Hindlimb muscle (tissue), 1 donor: ENCODE measurements at places on chromosomes 2 and 18. TPM values are rescaled to one million over a fixed set of nuclear protein-coding genes. Genes with fewer than 3 reads are reported as not detected.

ACKR3 gene
- 22.4 TPM for polyA plus RNA-seq

CDCA7 gene
- polyA plus RNA-seq: 13.4 TPM

NFU1 gene
- polyA plus RNA-seq: 54.1 TPM

PRKAG3 gene
- polyA plus RNA-seq: 44.4 TPM

GKN1 gene
- 0.25 TPM for polyA plus RNA-seq

SLC35F6 gene
- 9.0 TPM for polyA plus RNA-seq

PLB1 gene
- 2.4 TPM for polyA plus RNA-seq

MGAT4A gene
- polyA plus RNA-seq: 4.8 TPM

GRCh38 chr2:169928463-169928864 is 101.2 kb downstream of the UBR3 start:
- DNase-seq: peak; percentile 24

GRCh38 chr2:3488061-3488531 is 31.2 kb downstream of the ADI1 start:
- DNase-seq: no peak

GRCh38 chr2:207370646-207371045 is 159.1 kb upstream of the CREB1 start:
- DNase-seq: no peak

DNA sequence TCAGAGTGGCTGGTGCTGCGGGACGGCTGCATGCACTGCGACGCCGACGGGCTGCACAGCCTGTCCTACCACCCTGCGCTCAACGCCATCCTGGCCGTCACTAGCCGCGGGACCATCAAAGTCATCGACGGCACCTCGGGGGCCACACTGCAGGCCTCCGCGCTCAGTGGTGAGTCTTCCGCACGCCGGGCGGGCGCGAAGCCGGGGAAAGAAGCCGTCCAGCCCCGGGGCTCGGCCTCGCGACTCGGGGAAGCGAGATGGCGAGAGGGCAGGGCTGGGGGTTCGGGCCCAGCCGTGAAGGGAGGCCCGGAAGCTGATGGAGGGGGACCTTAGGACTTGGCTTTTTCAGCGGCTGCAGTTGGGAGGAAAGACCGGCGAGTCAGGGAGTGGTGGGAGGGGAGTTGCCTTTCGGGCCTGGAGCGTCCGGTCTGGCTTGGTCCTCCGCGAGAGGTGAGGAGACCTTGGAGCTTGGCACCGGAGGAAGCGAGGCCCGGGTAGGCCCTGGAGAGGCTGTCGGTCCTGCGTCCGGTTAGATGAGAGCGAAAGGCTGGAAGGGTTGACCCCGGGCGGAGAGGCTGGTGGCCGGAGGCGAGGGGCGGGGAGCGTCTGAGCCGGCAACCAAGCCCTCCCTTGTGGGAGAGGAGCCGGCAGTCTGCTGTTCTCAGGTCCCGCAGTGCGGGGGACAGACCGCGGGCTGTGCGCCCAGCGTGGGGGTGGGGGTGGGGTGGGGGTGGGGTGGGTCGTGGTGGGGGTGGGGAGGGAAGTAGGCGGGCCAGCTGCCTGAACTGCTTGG is 691 bp downstream of the BIRC6 start:
- peak; percentile 26 for DNase-seq

DNA sequence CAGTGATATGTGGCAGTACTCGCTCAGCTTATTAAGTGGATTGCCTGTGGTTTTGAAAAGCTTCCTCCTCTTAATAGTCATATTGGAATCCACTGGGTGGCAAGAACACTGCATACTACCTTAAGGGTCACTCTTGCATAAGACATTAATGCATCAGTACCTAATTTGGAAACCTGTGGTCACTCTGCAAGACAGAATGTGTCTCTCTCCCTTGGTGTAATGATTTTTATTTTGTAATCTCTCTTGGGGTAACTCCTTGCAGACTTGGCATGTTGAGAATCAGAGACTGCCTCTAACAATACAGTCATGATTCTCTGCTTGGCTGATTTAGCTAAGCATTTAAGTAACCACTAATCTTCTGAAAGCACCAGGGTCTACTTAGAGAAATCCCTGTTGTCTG is 33.0 kb upstream of the IER3IP1 start:
- DNase-seq: no peak

DNA sequence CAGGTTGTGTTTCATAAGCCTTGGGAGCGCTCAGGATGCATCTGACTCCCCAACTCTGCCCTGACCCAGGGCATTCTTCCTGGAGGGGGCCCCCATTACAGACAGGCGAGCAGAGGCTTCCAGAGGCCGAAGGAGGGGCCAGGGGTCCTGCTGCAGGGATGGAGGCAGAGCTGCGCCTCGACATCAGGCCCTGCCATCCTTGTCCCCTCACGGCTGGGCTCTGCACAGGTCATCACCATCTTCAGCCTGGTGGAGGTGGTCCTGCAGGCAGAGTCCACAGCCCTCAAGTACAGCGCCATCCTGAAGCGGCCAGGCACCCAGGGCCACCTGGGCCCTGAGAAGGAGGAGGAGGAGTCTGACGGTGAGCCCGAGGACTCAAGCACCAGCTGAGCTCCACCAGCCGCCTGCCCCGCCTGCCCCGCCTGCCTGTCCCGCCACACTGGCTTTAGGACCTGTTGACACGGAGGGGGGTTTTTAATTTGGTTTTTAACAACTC is 42.3 kb upstream of the ALPP start:
- no peak for DNase-seq

DNA sequence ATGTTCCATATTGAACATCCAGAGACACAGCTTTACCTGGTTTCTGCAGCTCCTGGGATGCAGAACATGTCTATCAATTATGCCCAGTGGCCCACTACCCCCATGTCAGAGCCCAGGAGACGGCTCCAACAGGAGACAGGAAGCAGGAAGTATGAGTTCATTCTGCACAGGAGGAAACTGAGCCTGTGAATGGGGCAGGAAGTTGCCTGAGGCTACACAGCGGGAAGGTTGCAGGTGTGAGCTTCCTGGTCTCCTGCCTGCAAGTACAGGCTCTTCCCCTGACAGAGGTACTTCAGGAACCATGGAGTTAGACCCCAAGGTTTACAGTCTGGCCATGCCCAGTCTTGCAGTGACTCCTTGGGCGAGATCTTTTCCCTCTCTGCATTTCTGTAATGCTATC is 2.8 kb upstream of the BOK start:
- DNase-seq: no peak

DNA sequence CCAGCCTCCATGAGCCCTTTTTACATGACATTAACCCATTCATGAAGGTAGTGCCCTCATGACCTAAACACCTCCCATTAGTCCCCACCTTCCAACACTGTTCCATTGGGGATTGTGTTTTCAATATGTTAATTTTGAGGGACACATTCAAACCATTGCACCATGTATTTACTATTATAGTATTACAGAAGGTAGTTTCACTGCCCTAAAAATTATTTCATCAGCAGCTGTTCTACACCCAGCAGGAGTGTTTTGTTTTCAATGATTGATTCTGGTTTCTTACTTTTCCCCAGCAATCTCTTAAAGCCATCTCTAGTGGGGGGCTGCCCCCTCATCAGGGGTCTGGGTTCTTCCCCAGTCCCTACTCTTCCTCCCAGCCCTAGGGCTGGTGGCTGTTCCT is 71.9 kb downstream of the CERS6 start:
- DNase-seq: no peak
